ENCODE measurements at places on chromosomes 4 and X.

DNA sequence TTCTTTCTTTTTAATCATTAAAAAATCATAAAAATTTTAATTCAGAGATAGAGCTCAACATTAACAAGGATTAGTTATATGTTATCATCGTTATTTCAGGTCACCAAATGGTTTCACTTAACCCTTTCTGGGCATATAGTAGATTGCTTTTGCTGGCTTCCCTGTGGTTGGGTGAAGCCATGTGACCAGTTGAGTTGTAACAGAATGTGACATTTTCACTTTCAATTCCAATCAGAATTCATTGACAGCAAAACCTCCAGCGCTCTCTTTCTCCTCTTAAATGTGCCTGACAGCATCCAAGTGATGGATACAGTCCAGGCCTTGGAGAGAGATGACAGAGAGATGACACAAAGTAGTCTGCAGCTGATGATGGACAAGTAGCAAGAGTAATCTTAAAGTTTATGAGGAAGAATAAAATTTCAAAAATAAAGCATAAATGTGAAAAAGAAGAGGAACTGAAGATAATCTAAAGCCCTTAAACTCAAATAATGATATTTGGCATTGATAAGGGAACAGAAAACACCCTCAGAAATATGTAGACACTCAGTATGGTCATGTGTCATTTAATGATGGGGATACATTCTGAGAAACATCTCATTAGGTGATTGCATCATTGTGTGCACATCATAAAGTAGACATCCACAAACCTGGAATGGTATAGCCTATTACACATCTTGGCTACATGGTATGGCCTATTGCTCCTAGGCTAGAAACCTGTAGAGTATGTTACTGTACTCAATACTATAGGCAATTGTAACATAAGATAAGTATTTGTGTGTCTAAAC is 92.3 kb upstream of the QRFPR start:
- no peak for DNase-seq

GRCh38 chr4:3832536-3833220 is 66.5 kb downstream of the ADRA2C start:
- DNase-seq: peak; percentile 70

DNA sequence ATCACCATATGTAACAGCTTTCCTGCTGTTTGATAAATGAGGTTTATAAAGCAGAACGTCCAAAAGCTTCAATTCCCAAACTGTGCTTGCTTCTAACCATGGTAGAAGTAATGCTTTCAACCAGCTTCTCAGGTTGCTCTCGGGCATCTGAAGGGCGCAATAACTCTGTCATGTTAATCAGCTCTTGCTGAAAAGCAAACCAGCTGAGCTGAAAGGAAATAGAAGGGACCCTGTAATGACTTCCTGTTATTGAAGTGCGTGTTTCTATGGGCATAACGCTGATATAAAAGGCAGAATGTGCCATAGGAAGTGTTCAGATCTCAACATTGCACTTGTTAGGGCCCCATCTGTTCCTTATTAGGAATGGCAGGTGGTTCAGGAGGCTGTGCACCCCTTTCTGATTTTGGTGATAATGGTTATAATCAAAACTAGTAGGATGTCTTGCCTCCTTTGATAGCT is 21.2 kb downstream of the HERC3 start:
- DNase-seq: no peak

DNA sequence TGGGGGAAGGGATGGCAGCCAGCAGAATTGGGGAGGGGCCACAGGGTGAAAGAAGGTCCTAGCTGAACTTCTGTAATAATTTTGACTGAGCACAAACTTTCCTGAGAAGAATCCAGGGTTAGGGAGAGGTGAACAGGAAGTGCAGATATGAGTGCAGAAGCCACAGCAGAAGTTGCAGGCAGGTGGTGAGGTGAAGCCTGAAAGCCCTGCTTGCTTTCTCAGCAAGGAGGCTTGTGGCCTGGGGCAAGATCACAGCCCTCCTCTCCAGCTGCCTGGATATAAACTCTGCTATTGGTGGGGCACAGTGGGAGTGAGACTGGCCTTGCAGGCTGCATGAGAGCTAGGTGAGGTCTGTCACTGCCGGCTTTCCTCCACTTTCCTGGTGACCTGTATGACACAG is 44.1 kb upstream of the UPRT start:
- no peak for DNase-seq

DNA sequence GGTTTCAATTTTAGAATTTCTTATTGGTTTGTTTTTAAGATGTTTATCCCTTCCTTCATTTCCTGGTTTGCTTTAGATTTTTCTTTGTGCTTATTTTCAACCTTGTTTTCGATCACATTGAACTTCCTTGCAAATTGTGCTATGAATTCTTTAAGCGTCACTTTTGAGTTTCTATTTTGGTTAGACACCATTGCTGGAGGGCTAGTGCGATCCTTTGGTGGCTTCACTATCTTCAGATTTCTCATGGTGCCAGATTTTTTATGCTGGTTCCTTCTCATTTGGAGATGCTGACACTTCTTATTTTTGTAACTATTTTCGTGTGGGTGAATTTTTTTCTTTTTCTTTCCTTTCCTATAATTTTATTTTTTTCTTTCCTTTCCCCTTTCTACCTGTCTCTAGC is 227.2 kb upstream of the HDX start:
- DNase-seq: no peak

DNA sequence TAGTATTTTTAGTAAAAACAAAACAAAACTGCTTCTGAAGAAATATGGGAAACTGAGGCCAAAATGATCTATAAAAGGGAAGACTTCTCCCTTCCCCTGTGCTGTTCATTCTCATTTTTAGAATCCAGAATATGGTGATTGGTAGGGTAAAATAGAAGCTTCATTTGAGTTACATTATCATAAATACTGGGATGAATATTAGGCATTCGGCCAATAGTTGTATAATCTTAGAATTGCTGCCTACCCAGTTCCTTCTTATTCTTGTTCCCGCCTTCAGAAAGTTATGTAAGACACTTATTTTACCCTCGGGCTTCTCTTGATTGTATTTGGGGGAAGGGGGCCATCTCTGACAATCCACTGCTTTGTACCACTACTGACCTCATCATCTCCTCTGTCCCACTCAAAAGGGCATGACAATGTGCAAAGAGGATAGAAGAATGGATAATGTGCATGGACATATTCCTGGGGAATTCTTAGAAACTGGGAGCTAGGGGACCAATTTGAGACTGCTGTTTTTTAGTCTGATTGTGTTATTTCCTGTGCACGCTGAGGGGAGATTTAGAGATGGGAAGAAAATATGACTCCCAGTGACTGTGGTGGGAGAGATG is 588 bp downstream of the ART3 start:
- peak; percentile 61 for DNase-seq

GRCh38 chrX:100964362-100964761 is 5.1 kb upstream of the ARL13A start:
- no peak for DNase-seq

DNA sequence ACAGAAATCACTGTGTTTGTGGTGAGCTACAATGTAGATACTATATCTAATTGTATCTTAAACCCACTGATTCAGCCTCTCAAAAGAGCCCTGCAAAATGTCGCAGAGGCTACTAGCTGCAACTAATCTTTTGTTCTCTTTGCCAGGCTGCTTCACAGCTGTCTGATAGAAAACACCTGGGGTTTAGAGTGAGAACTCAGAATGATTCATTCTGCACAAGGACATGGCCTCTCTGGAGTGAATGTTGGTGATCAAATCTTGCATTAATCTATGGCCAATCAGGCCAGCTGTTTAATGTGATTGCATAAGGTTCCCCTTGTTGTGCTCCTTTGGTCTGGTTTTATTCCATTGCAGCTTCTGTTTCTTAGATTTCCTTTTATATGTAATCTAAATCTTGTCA is 100.3 kb downstream of the EMCN start:
- DNase-seq: no peak

DNA sequence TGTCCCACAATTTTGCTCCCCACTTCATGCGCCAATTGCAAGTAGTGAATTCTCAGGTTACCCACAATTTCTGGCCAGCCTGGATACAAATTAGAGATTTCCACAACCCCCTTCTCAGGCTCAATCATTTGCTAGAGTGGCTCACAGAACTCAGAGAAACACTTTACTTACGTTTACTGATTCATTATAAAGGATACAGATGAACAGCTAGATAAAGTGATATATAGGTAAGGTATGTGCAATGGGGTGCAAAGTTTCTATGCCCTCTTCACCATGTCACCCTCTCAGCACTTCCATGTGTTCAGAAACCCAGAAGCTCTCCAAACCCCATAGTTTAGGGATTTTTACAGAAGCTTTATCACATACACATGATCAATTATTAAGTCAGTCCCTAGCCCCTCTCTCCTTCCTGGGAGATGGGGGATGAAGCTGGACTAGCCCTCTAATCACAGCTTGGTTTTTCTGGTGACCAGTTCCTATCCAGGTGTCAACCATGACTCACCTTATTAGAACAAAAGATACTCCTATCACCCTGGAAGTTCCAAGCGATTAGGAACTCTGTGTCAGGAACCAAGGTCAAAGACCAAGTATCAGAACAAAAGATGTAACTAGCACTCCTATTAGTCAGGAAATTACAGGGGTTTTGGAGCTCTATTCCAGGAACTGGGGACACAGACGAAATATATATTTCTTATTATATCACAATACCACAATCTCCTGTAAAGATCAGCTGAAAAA is 33.5 kb upstream of the PRRG1 start:
- no peak for DNase-seq

GRCh38 chr4:139556724-139557555 is 921 bp upstream of the SETD7 start:
- peak; percentile 53 for DNase-seq

DNA sequence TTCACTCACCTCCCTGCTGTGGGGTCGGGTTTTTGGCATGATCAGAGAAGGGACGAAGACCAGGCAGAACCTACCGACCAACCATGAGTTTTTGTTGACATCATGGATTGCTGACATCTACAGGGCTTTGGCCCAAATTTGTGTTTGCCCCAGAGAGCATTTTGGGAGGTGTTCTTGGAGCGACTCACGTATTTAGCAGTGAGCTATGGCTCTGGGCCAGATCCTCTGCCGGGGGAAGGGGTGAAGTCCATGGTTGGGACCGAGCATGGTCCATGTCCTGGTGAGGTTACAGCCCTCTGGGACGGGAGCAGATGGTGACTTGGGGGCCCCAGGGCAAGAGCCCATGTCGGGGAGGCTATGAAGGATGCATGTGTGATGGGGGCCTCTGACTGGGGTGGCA is 17.4 kb downstream of the SORCS2 start:
- DNase-seq: no peak

DNA sequence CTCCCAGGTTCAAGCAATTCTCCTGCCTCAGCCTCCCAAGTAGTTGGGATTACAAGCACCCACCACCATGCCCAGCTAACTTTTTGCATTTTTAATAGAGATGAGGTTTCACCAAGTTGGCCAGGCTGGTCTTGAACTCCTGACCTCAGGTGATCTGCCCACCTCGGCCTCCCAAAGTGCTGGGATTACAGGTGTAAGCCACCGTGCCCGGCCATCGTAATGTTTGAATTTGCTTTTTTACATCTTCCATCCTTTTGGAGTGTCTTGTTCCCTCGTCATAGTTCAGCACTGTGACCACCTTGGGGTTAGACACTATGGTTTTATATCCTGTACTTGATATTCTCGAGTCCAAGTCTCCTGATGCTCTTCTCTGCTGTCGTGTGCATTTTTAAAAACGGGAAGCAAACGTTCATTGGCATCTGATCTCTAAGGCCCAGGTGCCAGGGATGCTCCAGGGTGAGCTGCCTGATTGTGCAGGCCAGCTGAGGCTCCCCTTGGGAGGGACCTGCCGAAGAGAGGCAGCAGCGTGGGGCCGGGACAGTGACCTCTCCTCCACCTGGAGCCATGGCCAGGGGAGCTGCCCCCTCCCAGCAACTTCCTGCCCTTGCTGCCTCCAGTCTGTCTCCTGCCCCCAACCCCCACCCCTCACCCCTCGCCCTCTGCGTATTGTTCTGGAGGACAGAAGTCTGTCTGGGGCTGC is 16.7 kb downstream of the DGKQ start:
- no peak for DNase-seq

DNA sequence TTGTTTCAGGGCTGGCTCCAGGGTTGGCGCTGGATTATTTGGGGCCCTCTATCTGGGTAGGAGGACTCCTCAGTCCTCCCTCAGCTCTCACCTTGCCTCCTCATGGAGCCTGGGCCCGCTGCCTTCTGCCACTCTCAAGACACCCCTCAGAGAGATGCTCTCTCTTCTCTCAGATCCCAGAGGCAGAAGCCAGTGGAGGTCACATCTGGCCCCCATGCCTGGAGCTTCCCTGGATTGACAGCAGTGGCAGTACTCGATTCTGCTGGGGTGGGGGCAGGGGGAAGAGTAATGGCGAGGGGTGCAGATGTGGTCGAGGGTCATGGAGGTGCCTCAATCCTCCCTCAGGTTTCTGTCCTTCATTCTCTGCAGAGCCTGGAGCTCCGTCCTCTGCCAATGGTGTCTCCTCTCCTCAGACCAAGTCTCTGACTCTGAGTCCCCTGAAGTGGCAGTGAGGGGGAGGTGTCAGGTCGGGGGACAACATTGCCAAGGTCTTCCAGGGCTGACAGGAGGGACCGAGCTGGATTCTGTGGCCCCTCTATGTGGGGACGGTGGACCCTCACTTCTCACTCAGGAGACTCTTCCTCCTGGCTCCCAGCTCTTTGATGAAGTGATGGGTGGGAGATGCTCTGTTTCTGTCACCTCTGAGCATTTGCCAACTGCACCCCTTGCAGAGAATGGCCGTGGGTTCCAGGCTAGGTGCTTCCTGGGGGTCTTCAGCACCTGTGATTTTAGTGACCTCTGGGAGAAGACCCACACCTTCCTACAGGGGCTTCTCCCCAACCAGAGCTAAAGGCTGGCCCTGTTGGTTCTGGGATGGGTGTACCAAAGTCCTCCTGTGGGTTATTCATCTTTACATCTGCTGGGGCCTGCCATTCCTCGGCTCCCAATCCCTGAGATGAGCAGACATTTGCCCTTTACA is 10.9 kb upstream of the HSFX1 start:
- DNase-seq: no peak

GRCh38 chr4:47315346-47315745 is 148.2 kb downstream of the COMMD8 start:
- no peak for DNase-seq

GRCh38 chr4:57214654-57215411 is 104.6 kb upstream of the IGFBP7 start:
- no peak for DNase-seq

DNA sequence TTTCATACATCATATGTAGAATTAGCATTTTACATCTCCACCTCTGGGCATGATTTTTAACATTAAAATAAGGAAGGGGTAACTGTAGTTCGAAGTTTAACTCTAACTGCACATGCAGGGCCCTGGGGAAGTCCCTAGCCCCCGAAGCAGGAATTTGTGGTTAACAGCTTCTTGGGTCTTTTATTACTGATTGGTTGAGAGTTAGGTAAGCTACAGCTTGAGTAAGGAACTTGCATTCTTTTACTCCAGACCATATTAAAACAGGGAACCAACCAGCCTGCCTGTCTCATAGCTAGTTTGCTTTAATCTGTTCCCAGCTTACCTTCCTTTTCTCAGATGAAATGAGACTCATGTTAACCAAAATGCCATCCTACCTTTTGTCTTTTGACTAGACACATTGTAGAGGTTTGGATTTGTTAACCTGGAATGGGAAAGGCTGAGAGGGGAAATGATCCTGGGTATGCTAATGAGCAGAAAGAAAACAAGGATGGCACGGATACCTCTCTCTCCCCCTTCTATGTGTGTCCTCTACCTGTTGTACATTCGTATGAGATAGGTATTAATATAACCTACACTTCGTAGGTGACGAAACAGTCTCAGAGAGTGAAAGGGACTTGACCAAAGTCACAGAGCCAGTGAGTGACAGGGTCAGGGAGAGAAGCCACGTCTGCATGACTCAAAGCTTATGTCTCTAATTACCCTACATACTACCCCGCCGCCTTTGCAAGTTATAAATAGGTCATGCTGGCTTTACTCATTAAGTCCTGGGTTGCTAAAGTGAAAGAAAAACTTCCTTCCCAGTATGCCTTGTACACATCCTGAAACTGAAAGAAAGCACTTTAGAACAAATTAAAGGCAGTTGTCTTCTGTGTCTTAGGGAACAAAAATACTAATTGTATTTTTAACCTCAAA is 119.5 kb upstream of the AFF2 start:
- no peak for DNase-seq

All from putamen (tissue), 1 donor.